ENCODE measurements at places on chromosomes 16 and 17.

GRCh38 chr16:3112881-3113574 is 642 bp downstream of the ZNF205 start:
- no peak for DNase-seq

DNA sequence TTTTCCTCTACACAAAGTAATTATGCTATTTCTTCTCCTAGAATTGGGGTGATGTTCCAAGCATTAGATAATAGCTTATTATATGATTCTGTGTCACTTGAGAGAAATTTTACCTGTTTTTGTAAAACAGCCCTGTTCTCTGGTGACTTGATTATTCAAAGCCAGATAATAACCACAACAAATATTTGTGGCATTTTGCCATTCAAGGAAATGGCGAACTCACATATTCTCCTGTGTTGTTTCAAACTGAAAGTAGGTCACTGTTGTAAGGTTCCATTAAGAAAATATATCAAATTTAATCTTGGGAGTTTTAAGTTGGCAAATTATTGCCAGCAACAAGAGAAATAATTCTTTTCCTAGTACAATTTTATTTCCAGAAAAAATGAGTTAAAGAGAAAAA is 124.8 kb downstream of the STXBP4 start:
- DNase-seq = no peak

- DNase-seq = peak; percentile 44
These were observed 3.6 kb downstream of the GSE1 start for GRCh38 chr16:85616607-85617321.

DNA sequence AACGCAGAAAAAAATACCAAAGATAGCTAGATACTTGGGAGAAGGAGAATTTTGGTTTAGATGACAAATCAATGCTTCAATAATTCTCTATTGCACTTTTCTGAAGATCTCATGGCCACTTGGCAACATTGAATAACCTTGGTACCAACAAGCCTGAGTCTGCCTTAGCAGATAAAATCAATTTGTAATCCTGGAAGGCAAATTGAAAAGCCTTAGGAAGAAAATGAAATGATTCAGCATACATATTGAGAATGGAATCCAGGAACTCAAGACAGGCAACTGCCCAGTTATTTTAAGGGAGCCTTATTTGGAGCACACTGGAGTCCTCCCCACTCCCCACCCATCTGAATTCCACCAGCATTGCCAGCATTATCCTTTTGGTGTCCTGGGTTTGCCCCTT is 109.3 kb upstream of the SOX9 start:
- DNase-seq = no peak

DNA sequence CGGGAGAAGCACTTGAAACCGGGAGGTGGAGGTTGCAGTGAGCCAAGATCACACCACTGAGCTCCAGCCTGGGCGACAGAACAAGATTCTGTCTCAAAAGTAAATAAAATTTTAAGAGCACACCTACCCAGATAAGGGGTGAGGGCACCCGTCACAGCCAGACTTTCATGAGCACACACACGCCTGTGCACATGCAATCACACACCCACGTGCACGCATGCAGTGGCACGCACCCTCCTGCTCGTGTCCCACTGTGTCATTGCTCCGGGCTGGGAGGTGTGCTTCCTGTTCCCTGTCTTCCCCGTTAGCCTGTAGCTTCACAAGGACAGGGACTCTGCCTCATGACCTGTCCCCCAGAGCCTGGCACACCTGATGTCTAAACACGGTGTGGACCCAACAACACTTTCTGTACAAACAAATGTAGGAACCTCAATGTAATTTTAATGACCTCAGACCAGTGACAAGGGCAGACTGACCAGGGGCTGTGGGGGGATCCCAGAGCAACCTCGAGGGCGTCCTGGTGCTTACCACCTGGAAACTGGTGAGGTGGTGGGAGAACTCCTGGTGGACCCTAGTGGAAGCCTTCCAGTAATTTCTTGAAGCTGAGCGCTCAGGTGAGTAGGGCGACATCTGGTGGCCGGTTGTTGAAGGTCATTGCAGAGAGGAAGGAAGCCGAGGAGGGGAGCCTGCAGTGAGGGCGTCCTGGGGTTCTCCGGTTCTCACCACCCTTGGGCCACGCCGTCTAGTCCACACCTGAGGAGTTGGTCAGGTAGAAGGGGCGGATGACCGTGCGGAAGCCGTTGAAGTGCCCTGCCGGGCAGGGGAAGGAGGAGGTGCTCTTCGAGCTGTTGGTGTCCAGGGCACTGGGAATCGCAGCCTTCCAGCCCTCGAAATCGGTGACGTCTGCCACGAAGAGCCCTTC is 8.6 kb downstream of the LGALS3BP start:
- peak; percentile 74 for DNase-seq

DNA sequence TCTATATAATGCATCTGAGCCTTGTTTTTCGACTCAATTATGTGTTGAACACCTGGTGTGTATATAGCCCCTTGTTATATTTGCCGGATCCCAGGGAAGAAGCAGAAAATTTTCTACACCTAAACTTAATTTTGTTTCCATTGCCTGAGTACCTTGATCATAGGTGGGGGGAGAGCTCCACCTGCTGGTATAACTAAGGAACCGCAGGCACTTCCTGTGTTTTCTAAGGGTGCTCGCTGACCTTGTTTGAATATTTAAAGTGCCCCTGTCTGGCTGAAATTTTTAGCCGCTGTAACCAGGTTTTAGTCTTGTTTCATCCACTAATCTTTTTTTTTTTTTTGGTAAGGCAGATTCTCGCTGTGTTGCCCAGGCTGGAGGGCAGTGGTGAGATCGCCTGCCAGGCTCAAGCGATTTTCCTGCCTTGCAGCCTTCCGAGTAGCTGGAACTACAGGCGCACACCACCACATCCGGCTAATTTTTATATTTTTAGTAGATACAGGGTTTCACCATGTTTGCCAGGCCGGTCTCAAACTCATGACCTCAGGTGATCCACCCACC is 6.5 kb upstream of the NUBP1 start:
- DNase-seq = peak; percentile 70

- DNase-seq = no peak
These were observed 17.0 kb downstream of the CNTNAP1 start for GRCh38 chr17:42699415-42699740.

- DNase-seq = peak; percentile 79
These were observed 42.1 kb downstream of the TK2 start for GRCh38 chr16:66507731-66508239.

DNA sequence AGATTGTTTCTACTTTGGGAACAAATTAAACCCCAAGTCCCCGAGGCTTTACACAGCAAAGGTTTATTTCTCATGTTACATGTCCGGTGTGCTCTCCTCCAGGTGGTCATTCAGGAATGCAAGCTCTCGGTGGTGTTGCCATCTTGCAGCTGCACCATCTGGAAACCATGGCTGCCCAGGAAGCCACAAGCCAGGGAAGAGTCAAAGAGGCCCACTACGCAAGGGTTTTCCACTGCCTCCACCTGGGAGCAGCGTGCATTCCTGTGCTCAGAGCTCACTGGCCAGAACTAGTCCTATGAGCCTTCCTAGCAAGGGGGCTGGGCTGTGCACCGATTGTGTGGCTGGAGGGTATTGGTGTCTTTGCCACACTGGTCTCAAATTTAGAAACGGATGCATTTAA is 128.8 kb upstream of the FOXF1 start:
- DNase-seq = no peak

GRCh38 chr17:18980682-18981334 is 23.8 kb downstream of the FAM83G start:
- DNase-seq = peak; percentile 81

DNA sequence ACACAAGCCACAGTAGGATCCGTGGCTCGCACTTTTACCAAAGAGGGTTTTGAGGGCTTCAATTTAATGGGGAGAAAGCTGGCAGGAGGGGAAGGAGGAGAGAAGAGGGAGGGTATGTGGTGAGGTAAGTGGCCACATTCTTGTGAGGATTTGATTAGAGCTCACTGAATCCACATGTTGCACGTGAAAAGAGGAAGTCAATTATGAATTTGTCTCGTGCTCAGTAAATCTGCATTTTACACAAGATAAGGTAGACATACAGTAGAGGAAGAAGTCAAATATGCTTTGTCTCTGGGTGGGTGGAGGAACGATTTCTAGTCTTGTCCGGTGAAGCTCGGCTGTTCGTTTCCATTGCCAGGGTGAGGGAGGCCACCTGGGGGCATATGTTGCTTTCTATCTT is 862 bp downstream of the ZNF232 start:
- no peak for DNase-seq

DNA sequence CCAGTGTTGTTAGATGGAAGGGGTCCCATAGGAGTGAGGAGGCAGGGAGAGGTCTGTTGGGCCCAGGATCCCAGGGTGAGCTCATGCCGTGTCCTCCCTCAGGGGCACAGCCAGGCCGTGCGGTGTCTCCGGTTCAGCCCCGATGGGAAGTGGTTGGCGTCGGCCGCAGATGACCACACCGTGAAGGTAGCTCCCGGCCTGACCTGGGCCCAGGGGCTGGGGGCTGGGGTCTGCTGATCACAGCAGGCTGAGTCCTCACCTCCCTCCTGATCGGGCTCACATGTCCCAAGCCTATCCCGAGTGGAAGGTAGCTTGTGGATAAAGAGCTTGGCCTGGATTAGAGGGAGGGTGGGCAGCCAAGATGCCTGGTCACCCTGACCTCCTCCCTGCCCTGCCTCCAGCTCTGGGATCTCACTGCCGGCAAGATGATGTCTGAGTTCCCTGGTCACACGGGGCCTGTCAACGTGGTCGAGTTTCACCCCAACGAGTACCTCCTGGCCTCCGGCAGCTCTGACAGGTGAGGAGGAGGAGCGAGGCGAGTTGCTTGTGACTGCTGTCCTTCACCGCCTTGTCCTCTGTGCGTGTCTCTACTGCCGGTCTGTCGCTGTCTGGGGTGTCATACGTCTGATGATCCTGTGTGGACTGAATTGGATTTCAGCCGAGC is 16.1 kb downstream of the KATNB1 start:
- DNase-seq = no peak

DNA sequence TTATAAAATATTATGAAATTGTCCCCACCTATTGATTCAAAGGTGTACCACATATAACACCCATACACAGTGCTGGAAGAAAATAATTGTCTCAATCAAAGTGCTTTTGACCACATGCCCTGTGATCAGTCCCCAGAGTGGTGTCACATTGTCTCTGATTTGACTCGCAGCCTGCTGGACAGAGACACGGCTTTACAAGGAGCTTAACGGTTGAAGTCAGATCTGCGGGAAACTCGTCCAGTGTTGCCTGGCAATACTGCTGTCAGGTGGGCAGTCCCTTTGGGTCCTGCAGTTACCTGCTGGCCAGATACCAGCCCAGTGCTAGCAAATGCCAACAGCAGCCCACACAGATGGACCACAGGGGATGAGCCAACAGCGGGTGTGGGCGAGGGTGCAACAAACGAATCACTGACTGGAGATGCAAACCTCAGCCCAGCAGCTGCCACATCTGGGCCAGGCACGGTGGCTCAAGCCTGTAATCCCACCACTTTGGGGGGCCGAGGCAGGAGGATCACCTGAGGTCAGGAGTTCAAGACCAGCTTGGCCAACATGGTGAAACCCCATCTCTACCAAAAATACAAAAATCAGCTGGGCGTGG is 26.2 kb upstream of the SSTR2 start:
- DNase-seq = no peak

- DNase-seq = no peak
These were observed 251.5 kb downstream of the KATNIP start for GRCh38 chr16:27801289-27801945.

DNA sequence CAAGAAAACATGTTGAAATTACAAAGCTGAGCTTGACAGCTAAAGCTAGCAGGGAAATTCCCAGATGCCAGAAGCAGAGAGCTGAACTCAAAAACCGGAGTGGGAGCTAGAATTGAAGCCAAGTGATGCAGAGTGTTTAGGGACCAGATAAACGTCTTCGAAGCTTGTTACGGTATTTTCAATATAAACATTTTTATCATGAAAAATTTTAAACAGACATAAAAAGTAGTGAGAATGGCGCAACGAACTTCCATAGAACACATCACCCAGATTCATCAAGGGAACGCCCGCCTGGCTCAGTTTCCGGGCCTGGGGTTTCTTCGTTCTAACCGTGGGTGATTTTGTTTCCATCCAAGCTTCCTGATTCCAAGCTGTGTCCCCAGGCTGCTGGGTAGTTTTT is 18.1 kb downstream of the SPNS2 start:
- DNase-seq = no peak

GRCh38 chr17:82106688-82107305 is 8.8 kb upstream of the FASN start:
- no peak for DNase-seq

GRCh38 chr16:626787-627453 is 3.9 kb upstream of the WFIKKN1 start:
- peak; percentile 93 for DNase-seq
